Activated T-cell treated with anti-CD3 and anti-CD28 coated beads, Interleukin-2, amount 50 U/mL, for 72 hours (primary cell): ENCODE measurements at places on chromosomes 3 and 15. TPM values are rescaled to one million over a fixed set of nuclear protein-coding genes. Genes with fewer than 3 reads are reported as not detected.

Gene RPP25
- total RNA-seq, result 3.6 TPM

Gene CASR
- total RNA-seq, result 0.17 TPM

Gene GOLGA8J
- total RNA-seq, result not detected

Gene GOLGA6L9
- 4.9 TPM for total RNA-seq

Gene CLDN16
- total RNA-seq, result 0.29 TPM

Gene PPM1L
- total RNA-seq, result 6.4 TPM

Gene CEP70
- total RNA-seq, result 22.6 TPM

Gene GOLGB1
- 33.1 TPM for total RNA-seq

Gene CNTN3
- total RNA-seq, result not detected

Gene MFSD1
- total RNA-seq, result 11.2 TPM

Gene TRH
- not detected for total RNA-seq

Gene CCR2
- total RNA-seq, result not detected

Gene PLA2G4E
- total RNA-seq, result not detected

Gene LRRK1
- 0.74 TPM for total RNA-seq

Gene SH3BP5
- total RNA-seq, result 7.4 TPM

Gene SYNM
- total RNA-seq, result 2.8 TPM

Gene SI
- total RNA-seq, result not detected

Gene ANKRD34C
- not detected for total RNA-seq

Gene CA12
- 2.4 TPM for total RNA-seq

Gene DUOXA1
- total RNA-seq, result 0.65 TPM

Gene GHSR
- not detected for total RNA-seq

Gene HIGD2B
- 0.30 TPM for total RNA-seq

Gene TRIP4
- 27.9 TPM for total RNA-seq

Gene SLC22A13
- 1.0 TPM for total RNA-seq

Gene GOLGA8T
- total RNA-seq, result 0.19 TPM

Gene NR2E3
- not detected for total RNA-seq

Gene TMEM212
- not detected for total RNA-seq
